ENCODE measurements at places on chromosomes 12 and 14. TPM values are rescaled to one million over a fixed set of nuclear protein-coding genes. Genes with fewer than 3 reads are reported as not detected.
A peak's percentile ranks its signal among the peaks of the same experiment; 100 is the strongest.

DNA sequence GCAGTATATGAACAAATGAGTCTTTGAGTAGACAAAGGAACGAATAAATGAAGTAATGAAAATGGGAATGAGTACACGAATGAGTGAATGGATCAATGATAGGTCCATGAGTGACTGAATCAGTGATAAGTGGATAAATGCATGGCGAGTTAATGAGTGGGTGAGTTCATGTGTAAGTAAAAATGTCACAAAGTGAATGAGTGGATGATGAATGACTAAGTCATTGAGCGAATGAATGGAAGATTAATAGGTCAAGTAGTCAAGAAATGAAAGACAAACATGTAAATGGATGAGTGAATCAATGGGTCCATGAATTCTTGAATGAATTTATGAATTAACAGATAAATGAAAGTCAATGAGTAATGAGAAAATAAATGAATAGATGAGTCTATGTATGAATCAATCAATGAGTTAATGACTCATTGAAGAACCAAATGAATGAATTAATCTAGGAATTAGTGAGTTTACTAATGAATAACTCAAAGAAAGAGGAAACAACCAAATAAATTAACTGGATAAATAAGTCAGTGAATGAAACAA lies 97.3 kb upstream of the RTL1 start:
- DNase-seq, result no peak

KRT5 gene
- 11.3 TPM for polyA plus RNA-seq

DNA sequence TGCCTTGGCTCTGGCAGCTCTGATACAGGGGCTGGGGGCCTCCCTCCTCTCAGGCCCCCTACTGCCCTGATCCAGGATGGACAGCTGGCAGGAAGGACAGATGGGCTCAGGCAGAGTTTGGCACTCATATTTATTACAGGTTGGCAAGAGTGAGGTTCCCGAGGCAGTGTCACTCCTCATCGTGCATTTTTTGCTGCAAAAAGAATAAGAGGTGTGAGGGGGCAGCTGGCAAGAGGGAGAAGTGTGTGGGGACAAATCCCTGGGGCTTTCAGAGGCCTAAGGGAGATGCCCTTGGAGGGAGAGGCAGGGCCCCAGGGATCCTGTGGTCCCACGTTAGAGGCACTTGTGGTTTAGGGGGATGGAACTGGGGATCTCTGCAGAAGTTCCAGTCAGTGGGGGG lies 5.0 kb downstream of the CMTM5 start:
- DNase-seq, result no peak

SERPINA9 gene
- polyA plus RNA-seq, result not detected

DNA sequence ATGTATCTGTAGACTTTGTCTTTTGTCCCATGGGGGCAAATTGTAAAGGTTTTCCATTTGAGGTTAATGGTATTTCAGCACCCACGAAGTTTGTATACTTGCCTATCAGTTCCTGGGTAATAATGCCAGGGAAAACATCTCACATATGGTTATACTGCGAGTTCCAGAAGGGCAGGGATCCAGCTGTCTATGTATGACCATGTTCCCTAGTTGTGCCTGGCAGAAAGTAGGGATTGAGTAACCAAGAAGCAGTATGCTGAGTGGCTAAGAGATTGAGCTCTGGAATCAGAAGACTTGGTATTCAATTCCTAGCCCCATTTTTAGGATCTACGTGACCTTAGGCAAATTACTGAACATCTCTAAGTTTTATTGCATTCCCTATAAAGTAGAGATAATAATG lies 173.2 kb upstream of the PWP1 start:
- no peak for DNase-seq

DNA sequence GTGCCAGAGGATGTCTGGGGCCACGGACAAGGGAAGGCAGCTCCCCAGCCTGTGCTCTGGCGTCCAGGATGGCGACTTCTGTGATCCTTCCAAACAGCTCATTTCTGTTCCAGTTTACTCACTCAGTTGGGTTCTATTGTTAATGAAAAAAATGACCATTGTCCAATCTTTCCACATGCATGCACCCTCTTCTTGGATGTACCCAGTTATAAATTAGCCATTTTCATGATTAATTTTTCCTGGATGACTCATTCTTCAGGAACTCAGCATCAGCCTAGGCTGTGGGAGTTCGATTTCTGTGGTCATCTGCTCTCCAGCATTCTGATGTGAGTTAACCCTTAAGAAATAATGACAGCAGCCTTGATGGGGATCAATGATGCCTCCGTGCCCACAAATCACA lies 926.8 kb downstream of the BCL11B start:
- DNase-seq, result no peak

PTPN6 gene
- polyA plus RNA-seq, result 25.4 TPM

- no peak for DNase-seq
Measured at GRCh38 chr14:52333108-52333507, 19.0 kb downstream of the PTGER2 start.

DNA sequence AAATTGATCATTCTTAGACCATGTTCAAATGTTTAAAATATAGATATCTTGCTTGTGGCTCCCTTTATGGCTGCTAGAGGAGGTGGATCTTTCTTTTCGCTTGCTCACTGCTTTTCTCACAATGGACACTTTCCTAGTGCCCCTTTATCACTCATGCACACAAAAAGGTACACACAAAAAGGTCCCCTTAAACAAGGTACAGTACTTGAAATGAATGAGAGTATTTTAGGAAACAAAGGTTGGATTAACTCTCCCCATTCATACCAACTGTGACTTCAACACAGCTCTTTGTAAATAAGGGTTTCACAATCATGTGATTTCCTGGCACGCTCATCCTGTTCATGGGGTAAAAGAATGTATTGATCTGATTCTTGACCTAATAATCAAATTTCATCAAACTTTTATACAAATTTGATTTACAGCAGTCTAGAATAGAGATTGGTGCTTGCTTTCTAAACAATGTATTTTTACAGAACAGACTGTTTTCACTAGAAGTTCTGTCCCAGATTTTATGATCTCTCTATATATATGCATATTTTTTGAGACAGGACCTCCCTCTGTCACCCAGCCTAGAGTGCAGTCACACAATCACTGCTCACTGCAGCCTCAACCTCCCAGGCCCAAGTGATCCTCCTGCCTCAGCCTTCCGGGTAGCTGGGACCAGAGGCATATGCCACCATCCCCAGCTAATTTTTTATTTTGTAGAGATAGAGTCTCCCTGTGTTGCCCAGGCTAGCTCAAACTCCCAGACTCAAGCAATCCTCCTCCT lies 34.4 kb upstream of the EPS8 start:
- peak; percentile 10 for DNase-seq

CELA1 gene
- polyA plus RNA-seq, result not detected

ACOT4 gene
- 2.1 TPM for polyA plus RNA-seq

GPR84 gene
- not detected for polyA plus RNA-seq

- DNase-seq, result no peak
Measured at GRCh38 chr12:100027671-100028070, 42.9 kb upstream of the ANKS1B start.

C3AR1 gene
- polyA plus RNA-seq, result 5.9 TPM

DNA sequence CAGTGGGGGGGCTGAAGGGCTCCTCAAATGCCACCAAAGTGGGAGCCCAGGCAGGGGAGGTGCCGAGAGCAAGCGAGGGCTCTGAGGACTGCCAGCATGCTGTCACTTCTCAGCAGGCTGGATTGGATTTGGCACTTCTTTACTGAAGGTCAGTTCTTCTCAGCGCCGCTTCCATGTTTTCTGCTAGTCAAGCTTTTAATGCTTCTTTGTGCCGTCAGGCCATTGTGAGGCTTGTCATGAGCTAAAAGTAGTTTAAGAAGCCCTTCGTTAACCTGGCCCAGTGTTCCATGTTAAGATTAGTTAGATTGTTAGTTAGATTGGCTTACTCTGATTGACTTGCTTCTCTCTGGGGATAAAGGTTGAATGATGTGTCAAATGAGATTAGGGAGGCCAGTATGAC lies 13.4 kb downstream of the GABARAPL1 start:
- no peak for DNase-seq

DNA sequence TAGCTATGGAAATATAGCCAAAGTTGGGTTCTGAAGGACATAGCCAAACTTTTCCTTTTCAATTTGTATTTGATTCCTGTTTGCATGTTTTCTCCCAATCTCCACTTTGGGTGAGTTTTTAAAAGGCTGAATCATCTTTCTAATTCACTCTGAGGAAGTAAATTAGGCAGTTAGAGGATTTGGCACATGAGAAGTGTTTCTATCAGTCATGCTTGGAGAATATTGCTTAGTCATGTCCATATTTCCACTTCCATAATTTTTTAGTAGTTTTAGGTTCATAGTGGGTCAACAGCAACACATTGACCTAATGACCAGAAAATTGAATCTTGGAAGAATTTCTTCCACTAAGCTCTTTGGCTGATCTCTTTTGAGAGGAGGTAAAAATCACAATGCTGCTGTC lies 21.8 kb downstream of the IRAK3 start:
- DNase-seq, result no peak

DNA sequence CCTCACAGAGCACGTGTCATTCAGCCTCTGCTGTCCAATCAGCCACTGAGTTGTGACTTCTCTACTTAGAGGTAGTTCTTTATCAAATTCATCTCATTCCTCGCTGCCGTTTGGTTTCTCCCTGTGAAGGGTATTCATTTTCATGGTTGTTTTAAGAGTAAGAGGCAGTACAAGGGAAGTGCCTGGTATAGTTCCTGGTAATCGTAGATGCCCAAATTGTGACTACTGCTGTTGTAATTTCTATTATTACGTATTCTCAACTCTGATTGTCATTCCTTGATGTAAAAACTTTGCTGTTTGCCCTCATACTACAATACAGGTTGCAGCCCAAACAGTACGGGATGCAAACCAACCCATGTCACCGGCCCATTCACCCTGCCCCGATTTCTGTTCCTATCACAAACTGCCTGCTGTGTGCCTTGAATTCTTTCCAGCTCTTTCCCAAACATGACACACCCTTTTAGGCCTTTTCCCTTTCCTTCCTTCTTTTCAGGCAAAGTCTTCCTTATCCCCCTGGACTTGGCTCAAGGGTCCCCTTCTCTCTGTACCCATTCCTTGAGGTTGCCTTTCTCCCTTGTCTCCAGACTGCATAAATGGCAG lies 93.0 kb downstream of the SLC25A47 start:
- no peak for DNase-seq

GRCh38 chr12:46259071-46259470 lies 9.8 kb downstream of the SLC38A1 start:
- no peak for DNase-seq

All from hepatocyte (in vitro differentiated cells).